Right ventricle myocardium superior (tissue), 1 donor: ENCODE measurements at places on chromosomes 12 and 14. TPM values are rescaled to one million over a fixed set of nuclear protein-coding genes. Genes with fewer than 3 reads are reported as not detected.

DNA sequence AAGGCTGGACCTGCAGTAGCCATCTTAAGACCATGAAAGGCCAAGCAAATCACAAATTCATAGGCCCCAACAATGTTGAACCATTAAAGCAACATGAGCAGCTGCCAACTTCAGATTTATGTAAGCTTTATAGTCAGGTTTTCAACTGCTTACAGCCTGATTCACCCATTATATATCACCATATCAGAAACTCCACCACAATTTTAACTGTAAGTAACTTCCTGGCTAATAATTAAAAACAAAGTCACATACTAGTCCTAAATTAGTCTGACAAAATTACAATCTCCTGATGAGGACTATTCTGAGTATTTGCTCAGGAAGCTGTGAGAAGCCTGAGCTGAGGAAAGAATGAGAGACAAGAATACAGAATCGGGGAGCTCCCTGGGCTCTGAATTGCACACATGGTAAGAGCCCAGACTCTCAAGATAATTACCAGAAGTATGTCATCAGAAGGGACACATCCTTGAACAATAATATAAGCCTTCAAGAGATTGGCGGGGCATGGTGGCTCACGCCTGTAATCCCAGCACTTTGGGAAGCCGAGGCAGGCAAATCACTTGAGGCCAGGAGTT, 55.1 kb downstream of the NUMB start:
- no peak for DNase-seq

DNA sequence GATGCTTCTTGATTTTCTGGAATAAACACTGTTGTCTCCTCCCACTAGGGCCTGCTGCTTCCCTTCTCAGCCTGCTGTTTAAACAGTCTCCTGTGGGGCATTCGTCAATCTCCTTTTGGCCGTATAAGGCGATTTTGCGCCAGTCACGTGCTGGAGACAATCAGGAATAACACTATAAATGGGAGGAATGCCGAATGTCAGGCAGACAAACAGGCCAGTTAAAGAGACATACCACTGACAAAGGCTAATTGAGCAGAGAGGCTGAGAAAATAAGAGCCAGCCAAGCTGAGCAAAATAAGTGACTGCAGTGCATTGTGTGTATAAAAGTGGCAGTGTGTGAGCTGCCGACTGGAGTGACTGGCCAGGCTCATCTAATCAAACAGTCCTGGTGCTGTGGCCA, 23.3 kb downstream of the DMAC2L start:
- peak; percentile 57 for DNase-seq

GRCh38 chr12:64252681-64253080, 30.6 kb upstream of the KICS2 start:
- DNase-seq = no peak

DNA sequence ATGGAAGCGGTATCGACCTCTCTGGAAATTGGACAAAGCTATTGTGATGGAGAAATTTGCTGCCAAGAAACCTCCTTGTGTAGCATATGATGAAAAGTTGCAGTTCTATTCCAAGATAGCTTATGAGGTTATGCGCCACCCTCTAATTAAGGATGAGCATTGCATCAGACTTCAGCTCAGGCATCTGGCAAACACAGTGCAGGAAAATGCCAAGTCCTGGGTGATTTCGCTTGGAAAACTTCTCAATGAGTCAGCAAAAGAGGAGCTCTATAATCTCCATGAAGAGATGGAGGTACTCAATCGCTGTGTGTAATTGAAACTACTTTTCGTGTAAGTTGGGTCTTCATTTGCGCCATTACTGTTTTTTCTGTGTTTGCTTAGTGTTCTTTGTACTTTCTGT, 51.2 kb downstream of the DNAH10 start:
- DNase-seq = no peak

The POTEG gene
- not detected for total RNA-seq
